ENCODE measurements at places on chromosomes 4 and X.

GRCh38 chrX:41827886-41828285, 95.5 kb downstream of the CASK start:
- DNase-seq = peak; percentile 51

DNA sequence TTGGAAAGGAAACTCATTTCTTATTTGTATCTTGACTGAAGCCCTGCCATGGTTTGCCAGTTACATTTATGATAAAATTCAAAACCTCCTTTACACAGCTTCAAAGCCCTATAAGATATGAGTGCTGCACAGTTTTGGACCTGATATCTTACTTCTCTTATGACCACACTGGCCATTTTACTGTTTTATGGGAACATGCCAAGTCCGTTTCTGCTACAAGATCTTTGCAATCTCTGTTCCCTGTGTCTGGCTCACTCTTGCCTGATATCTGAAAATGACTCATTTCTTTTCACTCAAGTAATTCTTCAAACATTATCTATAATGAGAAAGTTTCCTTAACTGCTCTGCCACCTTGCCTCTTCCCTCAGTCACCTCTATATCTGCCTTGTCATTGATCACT, 247.3 kb downstream of the SPOCK3 start:
- no peak for DNase-seq

DNA sequence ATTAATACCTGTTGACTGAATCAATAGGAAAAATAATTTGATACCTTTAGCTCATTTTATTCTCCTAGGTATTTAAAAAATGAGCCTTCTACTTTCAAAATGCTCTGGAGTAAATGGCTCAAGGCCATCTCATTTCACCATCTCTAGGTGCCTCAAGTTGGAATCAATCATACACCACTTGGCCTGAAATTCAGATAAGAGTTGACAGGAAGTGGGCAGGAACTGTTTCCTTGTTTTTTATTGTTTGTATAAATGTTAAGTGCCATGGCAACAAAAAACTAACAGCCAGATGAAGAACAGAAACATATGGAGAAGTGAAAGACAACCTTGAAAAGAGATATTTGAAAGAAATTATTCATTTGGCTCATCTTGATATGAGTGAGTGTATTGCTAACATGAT, 12.4 kb downstream of the LIMCH1 start:
- DNase-seq = peak; percentile 19

GRCh38 chr4:148964456-148964855, 522.2 kb upstream of the NR3C2 start:
- DNase-seq = no peak

GRCh38 chr4:57109411-57109846, 756 bp downstream of the IGFBP7 start:
- DNase-seq = no peak

DNA sequence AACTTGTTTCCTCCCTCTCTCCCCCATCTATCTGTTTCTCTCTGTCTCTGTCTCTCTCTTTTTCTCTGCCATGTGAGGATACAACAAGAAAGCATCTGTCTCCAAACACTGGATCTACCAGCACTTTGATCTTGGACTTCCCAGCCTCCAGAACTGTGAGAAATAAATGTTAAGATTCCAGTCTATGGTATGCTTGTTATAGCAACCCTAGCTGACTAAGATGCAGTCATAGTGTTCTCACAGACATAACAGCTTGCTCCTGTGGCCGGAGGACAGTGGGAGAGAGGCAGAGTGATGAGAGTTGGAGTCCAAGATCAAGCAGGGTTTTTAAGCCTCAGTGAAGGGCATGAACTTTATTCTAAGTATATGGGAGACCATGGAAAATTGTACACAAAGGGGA, 8.8 kb upstream of the NKX3-2 start:
- DNase-seq = no peak

DNA sequence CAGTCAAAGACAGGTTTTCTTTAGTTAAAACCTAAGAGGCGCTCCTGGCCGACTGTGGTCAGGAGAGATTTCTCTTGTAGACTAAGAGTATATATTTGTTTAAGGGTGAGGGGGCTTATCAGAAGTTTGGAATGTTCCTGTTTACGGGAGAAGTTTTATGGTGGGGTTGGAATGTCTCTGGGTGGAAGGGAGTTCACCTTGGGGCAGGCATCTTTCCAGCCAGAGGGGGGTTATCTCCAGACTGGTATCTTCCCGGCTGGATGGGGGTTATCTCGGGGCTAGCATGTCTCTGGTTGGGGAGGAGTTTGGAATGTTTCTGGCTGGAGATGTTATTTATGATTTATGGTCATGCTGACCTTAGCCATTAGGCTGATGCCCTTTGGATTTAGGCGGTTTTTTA, 116.0 kb downstream of the COX7B2 start:
- DNase-seq = no peak

- DNase-seq = no peak
These were observed 216.3 kb upstream of the BCOR start for GRCh38 chrX:40314070-40314469.

DNA sequence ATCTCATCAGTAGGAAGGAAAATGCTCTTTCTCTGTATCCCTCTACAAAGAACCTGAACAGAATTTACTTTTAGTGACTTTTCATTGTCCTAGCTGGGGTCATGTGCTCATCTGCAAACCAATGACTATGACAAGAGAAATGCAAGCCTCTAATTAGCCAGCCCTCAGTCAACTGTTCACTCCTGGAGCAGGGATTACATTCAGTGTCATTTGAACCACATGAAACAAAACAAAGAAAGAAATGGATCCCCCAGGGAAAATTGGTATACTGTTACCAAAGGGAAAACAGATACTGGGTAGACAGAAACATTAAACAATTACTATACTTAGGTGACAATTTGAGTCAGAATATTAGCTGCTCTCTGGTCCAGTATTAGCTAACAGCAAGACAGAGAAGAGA, 173.6 kb downstream of the RCHY1 start:
- peak; percentile 74 for DNase-seq

- DNase-seq = no peak
These were observed 697.0 kb upstream of the INTU start for GRCh38 chr4:126935801-126936200.

GRCh38 chr4:650951-651883, 22.9 kb downstream of the ATP5ME start:
- no peak for DNase-seq

DNA sequence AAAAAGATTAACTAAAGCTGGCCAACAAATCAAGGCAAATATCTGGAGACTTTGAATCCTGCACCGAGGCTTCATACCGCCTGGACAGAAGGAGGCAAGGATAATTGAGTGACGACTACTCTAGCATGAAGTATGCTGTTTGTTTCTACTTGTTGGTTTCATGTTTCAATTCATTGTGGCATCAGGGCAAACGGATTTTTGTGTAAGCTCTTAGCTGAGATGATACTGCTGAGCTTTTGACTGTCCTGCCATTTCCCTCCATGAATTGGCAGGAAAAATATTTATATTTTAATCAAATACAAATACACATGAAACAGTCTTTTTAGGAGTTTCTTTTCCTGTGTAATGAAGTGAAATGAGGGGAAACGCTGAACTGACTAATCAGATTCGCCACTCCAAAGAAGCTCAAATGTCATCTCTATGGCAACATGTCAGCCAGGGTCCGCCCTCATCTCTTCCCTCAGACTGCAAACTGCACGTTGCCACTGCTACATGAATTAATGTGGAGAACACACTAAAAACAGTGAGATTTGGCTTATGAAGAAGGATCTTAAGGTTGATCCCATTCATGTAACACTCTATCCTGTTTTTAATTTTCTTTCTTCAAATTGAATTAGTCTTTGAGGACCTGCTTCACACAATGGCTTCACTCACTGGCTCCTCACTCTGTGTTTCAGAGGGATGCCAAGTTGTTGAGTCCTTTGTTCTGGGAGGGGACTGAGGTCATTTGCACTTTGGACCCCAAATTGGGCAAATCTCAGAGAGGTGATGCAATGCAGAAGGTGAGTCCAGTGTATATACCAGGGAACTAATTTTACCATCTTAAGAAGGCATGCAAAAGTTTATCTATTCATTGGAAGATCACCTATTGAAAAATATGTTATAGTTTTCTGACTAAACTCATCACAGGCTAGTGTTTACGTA, 149.6 kb upstream of the MID1 start:
- DNase-seq = peak; percentile 45

GRCh38 chrX:135477576-135477975, 42.9 kb upstream of the INTS6L start:
- DNase-seq = peak; percentile 60

GRCh38 chr4:23266401-23266800, 573.7 kb downstream of the GBA3 start:
- no peak for DNase-seq
